ENCODE measurements at places on chromosomes 12 and 14.

DNA sequence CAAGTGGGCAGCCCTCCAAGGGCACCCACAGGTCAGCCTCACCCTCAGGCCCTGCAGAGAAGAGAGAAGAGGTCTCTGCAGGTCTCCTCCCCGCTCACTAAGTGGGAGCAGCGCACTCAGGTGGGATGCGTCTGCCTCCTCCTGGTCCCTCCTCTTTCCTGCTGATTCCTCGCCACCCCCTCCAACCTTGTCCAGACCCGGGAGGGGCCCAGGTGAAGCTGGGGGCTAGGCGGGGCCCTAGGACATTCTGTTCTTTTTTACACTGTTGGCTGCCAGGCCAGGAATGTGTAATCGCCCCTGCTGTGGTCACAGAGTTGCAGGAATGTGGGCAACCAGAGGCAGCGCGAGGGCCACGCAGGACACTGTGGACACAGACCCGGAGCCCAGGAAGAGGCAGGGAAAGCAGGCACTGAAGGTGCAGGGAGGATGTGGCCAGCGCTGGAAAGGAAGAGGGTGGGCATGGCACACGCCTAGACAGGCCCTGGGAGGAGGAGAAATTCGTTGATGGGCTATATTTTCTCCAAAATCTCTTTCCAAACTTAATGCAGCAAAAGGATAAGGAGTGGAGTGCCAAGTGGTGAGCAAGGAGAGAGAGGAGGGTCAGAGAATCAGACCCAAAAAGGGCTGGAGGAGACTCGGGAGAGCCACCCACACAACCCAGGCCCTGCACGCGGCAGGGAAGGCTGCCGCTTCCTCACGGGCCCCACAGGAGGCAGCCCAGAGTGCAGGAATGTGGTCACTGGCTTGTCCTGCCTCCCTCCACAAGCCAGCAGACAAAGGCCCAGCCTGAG lies 911 bp upstream of the SCNN1A start:
- DNase-seq = no peak

DNA sequence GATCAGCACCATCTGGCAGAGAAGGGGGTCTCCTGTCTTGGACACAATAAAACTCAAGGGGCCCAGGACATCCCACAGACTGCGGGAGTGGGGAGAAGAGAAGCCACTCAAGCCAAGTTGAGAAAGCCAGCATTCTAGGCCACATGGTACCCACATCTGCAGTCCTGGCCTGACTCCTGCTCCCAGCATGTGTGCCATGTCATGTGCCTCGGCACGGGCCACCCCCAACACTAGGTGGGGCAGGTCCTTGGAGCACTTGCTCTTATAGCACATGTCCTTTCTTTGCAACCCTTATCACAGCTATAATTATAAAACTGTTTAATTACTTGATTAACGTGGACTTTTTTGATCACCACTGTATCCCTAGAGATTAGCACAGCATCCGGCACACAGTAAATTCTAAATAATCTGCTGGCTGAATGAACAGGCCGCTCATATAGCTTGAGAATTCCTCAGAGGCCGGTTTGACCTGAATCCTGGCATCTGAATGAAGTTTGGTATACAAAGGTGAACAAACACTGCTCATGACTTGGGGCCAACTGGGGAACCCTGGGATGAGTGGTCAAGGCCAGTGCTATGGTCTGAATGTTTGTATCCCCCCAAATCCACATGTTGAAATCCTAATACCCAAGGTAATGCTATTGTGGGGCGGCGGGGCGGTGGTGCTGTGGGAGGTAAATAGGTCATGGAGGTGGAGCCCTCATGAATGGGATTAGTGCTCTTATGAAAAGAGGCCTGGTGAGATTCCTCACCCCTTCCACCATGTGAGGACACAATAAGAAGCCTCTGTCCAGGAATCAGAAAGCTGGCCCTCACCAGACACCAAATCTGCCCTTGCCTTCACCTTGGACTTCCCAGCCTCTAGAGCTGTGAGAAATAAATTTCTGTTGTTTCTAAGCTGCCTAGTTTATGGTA lies 6.6 kb downstream of the NCKAP5L start:
- DNase-seq = no peak

DNA sequence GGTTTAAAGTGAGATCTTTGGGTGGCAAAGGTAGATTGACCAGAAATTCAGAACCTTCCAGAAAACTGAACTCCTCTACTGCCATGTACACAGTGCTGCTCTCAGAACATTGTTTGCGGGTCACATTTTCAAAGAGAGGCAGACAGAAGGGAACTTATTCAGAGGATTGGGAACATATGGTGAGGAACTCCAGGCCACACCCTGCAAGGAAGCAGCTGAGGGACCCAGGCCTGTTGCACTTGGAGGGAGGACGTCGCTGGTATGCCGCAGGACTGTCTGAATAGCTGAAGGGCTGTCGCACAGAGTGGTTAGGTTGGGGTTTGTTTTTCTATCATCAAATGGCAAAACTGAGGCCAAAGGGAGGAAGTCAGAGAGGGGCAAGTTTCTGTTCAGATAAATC lies 441.1 kb downstream of the DPF3 start:
- DNase-seq = no peak

DNA sequence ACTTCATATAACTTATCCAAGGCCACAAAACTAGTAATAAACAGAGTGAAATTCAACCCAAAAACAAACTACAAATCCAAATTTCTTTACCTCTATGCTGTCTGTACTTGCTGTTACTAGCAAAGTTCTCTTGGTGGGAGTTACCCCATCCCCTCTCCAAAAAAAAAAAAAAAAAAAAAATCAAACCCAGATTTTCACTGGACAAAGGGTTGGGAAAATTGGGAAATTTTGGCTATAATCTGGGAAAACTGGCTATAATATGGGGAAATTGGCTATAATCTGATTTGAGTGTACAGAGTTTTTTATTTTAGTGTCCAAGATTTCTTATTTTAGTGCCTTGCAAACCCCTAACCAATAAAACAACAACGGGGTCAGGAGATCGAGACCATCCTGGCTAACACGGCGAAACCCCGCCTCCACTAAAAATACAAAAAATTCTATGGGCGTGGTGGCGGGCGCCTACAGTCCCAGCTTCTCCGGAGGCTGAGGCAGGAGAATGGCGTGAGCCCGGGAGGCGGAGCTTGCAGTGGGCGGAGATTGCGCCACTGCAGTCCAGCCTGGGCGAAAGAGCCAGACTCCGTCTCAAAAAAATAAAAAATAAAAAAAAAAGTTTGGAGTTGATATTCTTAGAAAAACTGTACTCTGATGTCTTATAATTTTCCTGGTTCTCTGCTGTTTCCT lies 148.4 kb downstream of the CHST11 start:
- no peak for DNase-seq

DNA sequence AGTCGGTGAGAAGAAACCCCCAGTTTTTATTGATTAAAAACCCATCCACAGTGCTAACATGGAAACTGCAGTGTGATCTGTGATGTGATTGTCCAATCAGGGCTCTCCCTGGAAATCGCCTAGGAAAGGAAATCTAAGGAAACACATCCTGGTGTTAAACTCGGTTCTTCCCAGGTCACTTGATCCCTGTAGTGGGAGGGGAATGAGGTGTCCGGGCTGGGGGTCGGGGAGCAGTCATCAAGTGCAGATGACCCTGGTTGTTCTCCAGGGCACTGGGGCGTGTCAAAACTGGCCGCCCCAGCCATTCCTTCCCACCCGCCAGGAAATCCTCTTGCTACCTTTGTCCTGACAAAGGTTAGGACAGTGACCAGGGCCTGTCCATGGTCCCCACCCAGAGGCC lies 20.8 kb downstream of the RAB35 start:
- DNase-seq = no peak

DNA sequence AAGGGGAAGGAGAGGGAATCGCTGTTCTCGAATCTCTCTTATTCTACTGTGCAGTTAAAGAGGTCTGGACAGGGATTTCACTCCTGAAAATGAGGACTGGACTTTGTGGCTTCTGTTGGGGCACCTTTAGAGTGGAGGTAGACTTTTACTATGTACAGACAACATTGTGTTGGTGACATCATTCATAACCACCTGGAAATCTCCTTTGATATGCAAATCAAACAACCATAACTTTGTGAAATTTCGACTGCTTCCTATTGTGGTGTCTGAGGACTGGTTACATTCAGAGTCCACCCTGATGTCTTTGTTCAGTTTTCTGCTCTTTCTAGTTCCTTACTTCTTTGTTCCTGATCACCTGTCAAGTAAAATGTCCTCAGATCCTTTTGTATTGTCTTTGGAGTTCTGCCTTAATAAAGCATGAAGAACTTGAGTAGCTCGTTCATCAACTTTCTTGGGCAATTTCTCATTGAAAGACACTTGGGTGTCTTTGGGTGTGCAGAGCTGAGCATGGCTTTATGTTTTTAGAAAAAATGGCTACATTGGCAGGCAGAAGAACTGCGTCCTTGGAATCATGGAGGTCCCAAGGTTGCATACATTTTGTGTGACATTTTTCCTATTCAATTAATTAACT lies 29.8 kb downstream of the LRRK2 start:
- DNase-seq = no peak

GRCh38 chr12:128903236-128903635 lies 50.0 kb downstream of the GLT1D1 start:
- no peak for DNase-seq

DNA sequence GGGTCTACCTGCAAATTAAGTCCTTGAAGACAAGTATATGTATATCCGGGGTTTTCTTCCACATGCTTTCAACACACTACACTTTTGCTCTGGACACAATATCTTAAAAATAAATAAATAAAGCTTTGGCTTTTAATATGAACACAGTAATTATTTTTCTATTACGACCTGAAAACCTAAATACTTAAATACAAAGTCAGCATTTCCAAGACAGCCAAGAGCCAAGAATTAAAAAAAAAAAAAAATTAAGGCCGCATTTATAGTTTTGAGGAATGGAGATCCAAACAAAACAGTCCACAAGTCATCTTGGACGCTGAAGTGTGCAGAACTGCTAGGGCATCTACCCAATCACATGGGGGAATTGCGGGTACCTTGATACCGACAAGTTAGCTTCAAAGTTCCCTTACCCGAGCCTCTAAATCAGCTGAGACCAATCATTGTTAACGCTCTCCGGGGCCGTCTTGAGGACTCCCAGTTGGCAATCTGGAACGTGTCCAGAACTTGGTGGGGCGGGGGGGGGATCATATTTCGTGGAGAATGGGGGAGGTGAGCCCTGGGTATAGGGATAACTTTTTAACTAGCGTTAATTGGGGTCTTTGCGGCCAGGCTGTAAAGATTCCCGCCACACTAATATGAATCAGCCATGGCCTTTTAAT lies 731 bp upstream of the PCNX4 start:
- DNase-seq = no peak

DNA sequence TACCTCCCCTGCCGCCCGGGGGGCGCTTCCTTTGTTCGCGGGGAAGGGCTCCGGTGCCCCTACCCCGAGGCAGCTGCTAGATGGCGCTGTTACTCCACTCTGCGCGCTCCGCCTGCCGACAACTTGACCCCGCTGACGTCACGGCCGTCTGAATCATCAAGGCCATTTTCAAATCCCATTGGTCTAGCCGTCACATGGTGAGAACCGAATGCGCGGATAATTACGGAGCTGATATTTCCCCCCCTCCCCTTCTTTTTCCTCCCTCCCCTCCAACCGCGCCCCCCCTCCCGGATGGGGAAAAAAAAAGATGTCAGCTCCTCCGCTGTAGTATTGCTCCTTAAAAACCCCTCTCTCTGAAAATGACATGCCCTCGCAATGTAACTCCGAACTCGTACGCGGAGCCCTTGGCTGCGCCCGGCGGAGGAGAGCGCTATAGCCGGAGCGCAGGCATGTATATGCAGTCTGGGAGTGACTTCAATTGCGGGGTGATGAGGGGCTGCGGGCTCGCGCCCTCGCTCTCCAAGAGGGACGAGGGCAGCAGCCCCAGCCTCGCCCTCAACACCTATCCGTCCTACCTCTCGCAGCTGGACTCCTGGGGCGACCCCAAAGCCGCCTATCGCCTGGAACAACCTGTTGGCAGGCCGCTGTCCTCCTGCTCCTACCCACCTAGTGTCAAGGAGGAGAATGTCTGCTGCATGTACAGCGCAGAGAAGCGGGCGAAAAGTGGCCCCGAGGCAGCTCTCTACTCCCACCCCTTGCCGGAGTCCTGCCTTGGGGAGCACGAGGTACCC lies at the start of gene HOXC10:
Gene HOXC10 (plus strand): TSS at position 246 of the 791 bp plus-strand sequence. CDS start 114 bp downstream, at position 360.
- peak; percentile 87 for DNase-seq

GRCh38 chr14:85416771-85417170 lies 113.2 kb upstream of the FLRT2 start:
- peak; percentile 35 for DNase-seq

DNA sequence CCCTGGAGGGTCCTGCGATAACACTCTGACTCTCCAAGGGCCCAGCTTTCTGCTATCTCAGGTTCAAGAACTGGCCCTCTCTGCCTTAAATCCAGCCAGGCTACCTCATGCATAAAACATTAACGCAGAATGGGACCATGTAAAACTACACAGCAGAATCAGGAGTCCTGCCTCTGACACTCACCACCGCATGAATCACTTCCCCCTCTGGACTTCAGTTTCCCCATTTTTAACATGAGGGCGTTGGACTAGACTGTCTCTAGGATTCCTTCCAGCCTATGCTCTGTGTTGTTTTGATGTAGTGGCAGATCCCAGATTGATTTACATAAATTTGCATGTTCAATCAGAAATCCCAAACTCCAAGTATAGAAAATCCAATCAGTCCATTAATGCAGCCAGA lies 3.3 kb downstream of the NCKAP5L start:
- DNase-seq = no peak

- no peak for DNase-seq
These were observed 7.5 kb upstream of the UBE2N start for GRCh38 chr12:93449277-93449676.

DNA sequence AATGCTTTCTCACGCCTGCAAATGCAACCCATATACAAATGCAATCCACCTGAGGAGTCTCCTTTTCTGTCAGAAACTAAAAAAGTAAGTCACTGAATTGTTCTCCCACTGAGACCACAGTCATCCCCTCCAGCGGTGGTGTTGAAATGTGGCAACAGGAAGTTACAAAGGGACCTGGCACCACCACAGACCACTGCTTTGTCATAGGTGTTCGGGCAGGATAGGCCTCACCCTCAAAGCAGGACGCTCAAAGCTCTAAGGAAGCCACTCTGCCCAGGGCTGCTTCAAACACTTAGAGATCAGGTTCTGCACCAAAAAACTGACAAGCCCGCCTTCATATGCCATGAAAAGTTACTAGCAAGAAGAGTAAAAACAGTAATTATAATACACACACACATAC lies 11.3 kb downstream of the PHLDA1 start:
- no peak for DNase-seq

DNA sequence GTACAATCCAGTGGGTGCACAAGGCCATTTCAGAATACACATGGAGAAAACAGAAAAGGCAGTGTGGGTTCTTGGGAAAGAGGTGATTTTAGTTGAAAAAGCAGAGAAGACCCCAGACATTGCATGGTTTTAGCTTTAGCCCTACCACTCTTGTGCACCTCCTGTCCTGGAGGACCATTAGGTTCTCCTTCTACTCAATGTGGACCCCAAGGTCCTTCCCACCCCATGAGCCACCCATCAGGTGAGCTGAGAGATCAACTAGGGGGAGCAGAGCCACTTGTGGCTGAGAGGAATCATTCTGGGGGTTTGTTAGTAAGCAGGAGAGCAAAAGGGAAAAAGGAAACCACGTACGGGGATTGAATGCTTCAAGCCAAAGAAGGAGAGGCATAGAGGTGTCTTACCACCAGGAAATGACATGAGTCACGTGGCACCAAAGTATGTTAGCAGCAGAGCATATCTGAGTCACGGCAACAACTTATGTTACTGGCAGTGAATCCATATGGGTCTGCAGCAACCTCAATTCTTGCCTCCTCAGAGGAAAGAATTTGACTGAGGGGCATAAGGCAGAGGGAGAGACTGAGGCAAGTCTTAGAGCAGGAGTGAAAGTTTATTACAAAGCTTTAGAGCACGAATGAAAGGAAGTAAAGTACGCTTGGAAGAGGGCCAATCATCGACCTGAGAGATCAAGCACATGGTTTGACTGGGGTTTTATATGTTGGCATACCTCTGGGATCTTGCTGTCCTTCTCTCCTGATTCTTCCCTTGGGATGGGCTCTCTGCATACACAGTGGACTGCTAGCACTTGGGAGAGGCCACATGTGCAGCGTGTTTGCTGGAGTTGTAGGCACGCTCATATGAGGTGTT lies 73.9 kb downstream of the HSD17B6 start:
- no peak for DNase-seq

Data from AG09309 (cell line).